ENCODE measurements at places on chromosomes 6 and 20. TPM values are rescaled to one million over a fixed set of nuclear protein-coding genes. Genes with fewer than 3 reads are reported as not detected.

DNA sequence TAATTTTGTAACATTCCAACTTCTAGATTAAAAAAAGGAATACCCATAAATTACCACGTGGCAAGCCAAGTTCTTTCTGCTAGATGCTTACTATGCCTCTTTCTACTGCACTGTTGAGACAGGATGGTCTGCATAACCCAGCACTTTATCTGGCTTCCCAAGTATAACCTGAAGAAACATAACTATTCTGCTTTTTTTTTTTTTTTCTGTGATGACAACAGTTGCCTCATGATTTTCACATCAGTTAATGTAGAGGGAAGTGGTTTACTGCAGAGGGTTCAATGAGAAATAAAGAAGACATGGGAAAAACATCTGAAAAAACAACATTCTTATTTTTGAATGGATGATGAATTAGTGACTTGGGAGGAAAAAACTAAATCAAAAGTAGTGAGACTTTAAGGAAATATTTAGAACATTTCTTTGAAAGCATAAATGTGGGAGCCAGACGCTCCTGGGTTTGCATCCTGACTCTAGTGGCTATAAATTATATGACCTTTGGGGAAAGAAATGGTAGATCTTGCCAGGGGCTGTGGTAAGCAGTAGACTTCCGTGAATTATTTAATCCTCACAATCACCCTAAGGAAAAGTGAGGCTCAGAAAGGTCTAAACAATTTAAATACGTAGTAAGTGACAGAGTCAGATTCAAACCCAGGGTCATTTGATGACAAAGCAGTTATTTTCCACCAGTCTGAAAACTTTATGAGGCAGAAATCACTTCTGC, 230.7 kb downstream of the PHACTR1 start:
- peaks cover 6% of the 10 kb centered on the region for H3K4me1 ChIP-seq
- no peaks in the 10 kb centered on the region for H3K36me3 ChIP-seq
- no peak overlapping the region for H3K4me3 ChIP-seq
- no peaks in the 10 kb centered on the region for H3K27me3 ChIP-seq
- no peak for DNase-seq

GRCh38 chr6:122997541-122998150, 1.6 kb downstream of the CLVS2 start:
- no peaks in the 10 kb centered on the region for H3K4me1 ChIP-seq
- peak; percentile 16 for DNase-seq
- H3K27ac ChIP-seq, result no peak overlapping the region
- no peak overlapping the region for H3K4me3 ChIP-seq

DNA sequence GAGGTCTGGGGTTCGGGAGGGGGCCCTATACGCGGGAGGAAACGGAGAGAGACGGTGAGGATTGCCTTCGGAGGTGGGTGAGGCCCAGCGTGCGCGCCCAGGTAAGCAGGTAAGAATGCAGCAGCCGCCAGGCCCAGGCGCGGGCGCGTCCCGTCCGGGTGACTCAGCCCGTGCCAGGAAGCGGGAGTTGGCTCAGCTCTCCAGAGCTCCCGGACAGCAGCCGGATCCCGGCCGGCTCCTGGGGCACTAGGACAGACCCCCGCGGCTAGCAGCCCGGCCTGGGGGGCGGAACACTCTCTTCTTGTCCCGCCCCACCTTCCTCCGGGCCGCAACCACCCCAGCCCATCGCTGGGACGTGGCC, 1.5 kb upstream of the MDFI start:
- no peaks in the 10 kb centered on the region for H3K4me1 ChIP-seq
- no peaks in the 10 kb centered on the region for H3K36me3 ChIP-seq
- no peak overlapping the region for H3K27ac ChIP-seq
- DNase-seq, result no peak

CENPQ gene
- polyA plus RNA-seq, result 2.5 TPM

TRIM10 gene
- polyA plus RNA-seq, result not detected

PRND gene
- polyA plus RNA-seq, result 0.02 TPM
